Activated CD8-positive, alpha-beta memory T cell treated with anti-CD3 and anti-CD28 coated beads for 48 hours (primary cell): ENCODE measurements at places on chromosomes 4 and X.

DNA sequence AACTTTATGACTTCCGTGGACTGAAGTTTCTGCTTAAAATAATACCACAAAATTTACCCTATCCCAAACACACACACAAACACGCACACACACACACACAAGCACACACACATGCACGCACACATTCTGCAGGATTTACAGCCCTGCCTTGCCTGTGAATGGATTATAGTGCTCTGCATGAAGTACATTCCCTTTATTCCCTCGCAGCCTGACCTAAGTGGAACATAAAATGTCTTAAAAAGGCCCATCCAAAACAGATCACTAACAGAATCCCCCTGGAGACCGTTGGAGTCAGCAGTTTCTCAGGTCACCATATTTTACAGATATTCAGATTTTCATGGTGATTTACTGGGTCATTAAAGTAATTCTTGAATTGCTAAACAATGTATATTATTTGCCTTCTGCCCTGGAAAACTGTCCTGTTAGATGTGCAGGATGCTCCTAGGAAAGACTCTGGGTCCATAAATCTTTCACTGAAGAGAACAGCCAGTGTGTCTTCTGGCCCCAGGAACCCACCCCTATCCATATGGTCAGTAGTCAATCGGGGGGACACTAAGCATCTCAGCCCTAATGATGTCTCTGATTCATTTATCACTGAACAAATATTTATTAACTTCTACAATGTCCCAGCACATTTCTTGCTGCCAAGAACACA, 587.7 kb upstream of the BOD1L1 start:
- DNase-seq: no peak

- no peak for DNase-seq
Measured at GRCh38 chr4:2800691-2801596, 8.1 kb downstream of the SH3BP2 start.

DNA sequence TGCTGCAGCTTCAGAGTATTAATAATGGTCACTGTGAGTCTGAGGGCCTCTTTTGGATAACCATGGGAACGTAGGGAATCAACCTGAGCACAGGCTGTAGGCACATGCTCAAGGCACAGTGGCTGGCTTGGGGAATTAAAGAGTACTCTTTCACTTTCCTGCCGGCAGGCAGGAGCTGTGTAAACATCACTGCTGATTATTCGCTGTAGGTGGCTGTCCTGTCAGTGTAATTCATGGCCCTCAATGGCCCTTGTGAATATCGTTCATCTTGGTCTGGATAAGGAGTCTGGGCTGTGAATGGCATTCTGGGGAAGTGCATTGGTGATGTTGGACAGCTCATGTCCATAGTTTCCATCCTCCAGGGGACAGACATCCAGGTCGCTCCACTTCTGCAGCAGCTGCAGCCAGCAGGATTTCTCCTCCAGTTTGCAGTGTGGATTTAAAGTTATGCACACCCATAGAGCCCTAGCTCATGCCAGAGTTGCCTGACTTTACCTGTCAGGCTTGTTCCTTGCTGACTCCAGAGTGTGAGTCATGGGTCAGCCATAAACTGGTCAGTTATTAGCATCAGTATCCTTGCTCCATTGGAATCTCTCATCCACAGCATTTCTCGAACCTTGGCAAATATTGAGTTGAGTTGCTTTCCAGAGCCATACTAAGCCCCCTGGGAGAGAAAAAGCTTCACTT, 43.0 kb downstream of the C4orf33 start:
- no peak for DNase-seq

GRCh38 chr4:156976147-156976546, 4.5 kb upstream of the PDGFC start:
- no peak for DNase-seq

GRCh38 chrX:23901060-23901459, 6.7 kb downstream of the APOO start:
- no peak for DNase-seq

GRCh38 chr4:168737806-168738172, 240.9 kb downstream of the PALLD start:
- no peak for DNase-seq

DNA sequence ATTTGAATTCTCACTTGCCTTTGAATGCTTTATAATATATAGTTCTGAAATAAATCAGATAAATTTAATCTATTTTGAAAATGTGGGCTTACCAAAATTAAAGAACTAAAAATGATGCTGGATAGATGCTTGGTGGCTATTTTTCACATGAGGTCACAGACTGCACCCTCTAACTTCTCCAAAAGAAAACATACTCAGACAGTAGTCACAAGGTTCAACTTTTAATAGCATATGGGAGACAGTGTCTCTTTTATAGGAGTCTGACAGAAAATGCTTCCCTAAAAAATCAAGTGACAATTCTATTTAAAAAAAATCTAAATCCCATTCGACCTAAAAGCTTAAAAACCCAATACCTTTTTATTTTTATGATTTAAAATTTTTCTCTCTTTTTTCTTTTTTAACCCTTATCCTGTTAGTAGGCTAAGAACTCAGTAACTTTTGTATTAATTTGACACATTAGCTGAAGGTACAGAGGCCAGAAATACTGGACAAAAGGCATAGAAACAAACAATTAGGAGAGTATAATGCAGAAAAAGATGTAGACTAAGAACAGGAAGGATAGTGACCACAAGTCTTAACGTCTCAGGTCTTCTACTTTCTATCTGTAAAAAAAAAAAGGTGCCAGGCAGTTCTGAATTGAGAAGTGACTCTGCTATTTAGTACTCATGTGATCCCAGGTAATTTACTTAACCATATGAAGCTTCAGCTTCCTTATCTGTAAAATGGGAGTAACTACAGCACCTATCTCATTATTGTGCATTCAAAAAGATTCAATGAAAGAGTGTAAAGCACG, 7.6 kb downstream of the TIGD4 start:
- no peak for DNase-seq

DNA sequence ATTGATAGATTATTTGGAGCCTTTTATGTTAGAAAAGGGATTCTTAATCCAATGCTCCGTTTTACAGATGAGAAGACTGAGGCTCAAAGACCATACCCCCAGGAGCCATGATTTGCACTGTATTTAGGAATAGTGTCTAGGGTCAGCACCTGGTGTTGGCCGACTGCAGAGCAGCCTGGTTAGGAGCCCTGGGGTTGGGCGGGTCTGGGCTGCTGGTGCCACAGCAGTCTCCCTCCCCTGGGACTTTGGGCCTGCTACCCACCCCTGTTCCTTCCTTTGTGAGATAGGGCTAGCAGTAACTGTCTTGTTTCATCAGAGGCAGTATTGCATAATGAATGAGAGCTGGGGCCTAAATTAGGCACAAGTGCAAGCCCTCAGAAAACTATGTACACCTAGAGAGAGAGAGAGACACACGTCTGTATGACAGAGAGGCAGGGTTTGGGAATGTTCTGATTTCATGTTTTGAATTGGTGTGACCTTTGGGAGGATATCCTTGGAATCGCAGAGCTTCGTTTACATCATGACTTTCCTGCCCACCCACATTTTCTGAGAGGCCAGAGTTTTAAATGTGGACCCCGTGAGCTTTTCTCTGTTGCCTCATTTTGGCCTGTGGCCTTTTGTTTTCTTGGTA, 111.7 kb downstream of the PTTG2 start:
- DNase-seq: no peak

GRCh38 chr4:3401436-3402171, 40.2 kb upstream of the HGFAC start:
- DNase-seq: no peak

DNA sequence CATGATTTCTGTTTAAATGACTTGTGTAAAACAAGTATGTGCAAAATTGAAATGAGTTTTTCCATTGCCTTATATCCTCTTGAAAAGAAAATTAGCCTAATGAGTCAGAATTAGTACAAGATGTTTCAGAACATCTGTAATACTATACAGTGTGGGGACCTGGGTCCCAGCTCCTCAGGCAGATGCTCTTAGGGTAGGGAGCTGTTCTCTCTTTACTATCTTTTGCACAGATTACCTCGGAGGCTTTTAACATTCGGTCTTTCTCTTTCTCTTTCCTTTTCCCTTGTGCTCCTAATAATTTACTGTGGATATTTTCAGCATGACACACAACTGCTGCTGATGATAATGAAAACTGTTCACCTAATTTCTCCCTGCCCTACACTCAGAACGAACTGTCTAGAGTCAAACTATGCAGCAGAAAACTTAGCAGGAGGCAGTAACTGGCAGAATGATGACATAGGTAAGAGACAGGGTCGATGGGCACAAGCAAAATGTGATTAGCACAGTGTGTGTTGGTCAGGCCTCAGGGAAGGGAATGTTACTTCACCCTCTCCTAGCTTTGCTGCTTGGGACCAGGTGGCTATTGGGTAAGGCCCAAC, 455.3 kb downstream of the PDHA2 start:
- DNase-seq: no peak

DNA sequence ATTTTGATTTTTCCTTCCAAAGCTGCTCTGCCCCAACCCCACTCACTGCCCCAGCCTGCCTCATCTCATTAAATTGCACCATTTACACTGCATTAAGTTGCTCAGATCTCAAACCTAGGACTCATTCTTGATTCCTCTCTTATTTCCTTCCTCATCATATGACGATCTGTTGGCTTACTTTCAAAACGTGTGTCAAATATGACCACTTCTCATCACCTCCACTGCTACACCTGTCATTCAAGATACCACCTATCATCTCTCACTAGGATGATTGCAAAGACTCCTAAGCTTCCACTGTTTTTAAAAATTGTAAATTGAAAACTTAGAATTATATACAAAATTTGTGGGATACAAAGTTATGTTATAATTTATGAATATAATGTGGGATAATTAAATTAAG, 147.1 kb downstream of the DCK start:
- DNase-seq: no peak

GRCh38 chr4:8385106-8385505, 55.4 kb downstream of the ACOX3 start:
- DNase-seq: no peak

- DNase-seq: no peak
Measured at GRCh38 chr4:8403976-8404375, 36.5 kb downstream of the ACOX3 start.

DNA sequence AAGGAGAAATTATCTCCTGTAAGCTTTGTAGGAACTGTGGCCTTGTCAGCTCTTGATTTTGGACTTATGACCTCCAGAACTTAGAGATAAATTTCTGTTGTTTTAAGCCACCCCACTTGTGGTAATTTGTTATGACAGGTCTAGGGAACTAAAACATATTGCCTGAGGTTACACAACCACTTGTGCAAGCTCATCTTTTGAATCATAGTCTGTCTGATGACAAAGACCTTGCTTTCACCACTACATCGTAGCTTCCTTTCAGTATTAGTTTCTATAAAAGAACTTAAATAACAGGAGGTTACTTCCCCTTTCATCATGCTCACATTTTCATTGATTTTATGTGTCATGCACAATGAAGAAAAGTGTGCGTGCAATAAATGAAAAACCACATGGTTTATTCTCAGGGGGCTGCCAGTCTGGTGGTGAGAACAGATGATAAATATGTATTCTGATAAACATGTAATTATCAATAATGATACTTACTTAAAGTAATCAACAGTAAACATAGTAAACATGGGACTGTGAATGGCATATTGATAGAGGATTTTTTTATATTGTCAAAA, 690.0 kb upstream of the HS3ST1 start:
- DNase-seq: no peak

GRCh38 chr4:109195646-109196045, 106.8 kb downstream of the COL25A1 start:
- no peak for DNase-seq

DNA sequence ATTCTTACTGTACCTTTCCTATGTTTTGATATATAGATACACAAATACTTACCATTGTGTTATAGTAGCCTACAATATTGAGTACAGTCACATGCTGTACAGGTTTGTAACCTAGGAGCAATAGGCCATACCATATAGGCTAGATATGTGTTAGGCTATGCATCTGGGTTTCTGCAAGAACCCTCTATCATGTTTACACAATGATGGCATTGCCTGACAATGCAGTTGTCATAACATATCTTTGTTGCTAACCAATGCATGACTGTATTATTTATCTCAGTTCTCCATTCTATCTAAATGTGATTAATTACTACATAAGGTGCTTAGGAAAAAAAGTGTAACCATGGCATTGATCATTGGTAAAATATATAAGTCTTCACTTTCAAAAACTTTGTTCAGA, 10.0 kb upstream of the SPCS3 start:
- DNase-seq: no peak

DNA sequence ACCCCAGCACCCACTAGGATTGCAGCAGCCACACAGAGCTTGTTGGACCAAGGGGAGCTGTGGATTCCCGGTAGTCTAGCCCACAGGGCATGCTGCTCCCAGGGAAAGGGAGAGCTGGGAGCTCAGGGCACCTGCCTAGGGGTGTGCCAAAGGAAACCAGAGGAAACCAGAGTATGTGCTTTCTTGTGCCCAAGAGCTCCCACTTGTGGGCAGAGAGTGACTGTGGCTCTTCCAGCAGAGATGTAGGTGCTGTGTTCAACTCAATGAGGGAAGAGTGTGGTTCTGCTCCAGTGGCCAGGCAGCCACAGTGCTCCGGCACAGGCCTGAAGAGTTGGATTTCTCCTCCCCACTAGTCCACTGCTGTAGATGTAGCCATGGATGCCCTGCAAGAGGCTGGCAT, 1050.0 kb upstream of the INTU start:
- no peak for DNase-seq

- DNase-seq: no peak
Measured at GRCh38 chr4:81060587-81061343, 30.3 kb downstream of the BMP3 start.

- DNase-seq: no peak
Measured at GRCh38 chr4:143234153-143234552, 49.4 kb downstream of the USP38 start.

- DNase-seq: no peak
Measured at GRCh38 chr4:151858356-151858755, 97.5 kb upstream of the GATB start.
